ENCODE measurements at places on chromosomes 4 and X.

- no peak for DNase-seq
Measured at GRCh38 chrX:136525738-136526606, 6.0 kb upstream of the VGLL1 start.

GRCh38 chr4:80192937-80193336 lies 4.4 kb upstream of the PRDM8 start:
- no peak for DNase-seq

DNA sequence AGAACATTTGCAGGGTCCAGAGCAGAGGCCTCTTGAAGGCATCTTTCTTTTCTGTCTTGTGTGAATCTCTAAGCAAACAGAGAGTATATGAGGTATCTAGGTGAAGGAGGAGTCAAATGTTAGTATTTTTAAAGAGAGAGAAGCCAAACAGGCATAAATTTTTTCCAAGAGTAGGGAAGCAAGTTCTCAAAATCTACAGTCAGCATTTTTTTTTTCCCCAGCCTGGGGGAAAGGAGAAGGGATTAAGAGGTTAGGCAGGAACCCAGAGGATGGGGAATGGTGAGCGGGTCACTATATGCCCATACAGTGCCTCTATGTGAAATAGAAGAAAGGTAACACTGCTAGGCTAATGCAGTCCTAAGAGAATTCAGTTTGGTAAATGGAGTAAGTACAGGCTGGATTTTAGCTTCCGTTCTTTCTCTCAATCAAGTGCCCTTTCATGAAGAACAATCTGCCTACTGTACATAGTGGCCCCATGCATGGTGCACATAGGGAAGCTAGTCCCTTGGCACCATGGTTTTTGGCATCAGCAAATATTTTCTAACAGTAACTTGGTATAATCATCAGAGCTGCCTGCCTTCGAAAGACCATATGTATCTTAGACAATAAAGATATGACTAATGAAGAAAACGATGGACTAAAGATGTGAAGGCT lies 163.1 kb upstream of the MAB21L2 start:
- no peak for DNase-seq

GRCh38 chr4:7131498-7132031 lies 60.8 kb upstream of the SORCS2 start:
- no peak for DNase-seq

DNA sequence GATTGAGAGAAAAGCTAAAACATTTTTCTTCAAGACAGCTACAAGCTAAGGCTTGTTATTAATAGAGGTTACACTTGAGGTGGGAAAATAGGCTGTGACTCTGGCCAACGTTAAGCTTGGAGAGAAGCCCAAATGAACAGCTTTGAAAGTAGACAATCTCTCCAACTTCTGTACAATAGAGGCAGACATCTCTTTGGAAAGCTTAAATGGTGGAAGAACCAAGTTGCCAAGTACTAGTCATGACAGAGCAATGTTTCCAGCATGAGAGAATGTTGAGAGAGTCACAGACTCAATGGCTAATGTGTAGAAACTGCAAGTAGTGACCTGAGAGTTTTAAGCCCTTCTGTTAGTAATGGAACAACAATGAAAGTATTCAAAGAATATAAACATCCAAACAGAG lies 298.1 kb downstream of the INPP4B start:
- DNase-seq: no peak

DNA sequence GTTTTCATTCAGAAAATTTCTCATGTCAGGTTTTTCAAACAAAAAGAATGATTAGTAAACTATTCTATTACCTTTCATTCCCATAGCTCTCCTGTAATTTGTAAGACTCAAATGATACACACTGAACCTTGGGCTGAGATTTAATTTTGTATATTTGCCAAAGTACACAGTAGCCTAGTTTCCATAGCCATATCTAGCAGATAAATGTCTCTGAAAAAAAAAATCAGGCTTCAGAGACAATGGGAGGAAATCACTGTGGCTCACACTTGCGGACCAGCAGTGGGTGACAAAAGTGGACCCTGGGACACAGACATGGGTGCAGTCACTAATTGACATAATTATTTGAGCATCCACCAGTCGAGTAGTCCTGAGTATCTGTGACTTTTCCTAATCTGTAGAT lies 46.6 kb downstream of the MAOA start:
- DNase-seq: no peak

DNA sequence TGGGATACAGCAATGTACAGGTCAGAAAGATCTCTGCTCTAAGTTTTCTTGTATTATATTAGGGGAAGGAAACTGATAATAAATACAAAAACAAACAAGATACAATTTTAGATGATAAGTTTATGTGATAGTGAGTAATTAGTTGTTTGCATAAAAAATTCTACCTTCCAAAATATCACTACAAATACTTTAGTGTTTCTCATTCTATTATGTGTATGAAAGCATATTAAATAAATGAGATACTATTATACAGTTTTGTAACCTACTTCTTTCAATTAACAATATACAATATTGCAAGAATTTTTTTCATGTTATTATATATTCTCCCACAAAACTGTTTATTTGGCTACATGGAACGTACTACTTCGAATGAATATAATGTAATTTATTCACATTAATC lies 4.2 kb upstream of the FGF2 start:
- DNase-seq: no peak

DNA sequence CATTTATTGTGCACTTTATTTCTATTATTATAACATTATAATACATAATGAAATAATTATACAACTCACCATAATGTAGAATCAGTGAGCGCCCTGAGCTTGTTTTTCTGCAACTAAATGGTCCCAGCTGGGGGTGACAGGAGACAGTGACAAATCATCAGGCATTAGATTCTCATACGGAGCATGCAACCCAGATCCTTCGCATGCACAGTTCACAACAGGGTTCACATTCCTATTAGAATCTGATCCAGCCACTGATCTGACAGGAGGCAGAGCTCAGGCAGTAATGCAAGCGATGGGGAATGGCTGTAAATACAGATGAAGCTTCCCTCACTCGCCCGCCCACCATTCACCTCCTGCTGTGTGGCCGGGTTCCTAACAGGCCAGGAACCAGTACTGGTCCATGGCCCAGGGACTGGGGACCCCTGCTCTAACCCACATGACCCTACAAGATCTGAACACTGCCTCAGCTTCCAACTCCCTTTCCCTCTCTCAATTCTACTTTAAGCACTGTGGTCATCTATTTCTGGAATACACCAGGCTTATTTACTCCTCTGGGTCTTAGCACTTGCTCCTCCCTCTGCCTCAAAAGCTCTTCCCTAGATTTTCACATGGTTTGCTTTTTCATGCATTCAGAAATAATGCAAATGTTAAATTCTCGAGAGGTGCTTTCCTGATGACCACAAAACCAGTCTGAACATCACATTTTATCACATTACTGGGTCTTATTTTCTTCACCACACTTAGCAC lies 166.8 kb upstream of the HCCS start:
- DNase-seq: no peak

- DNase-seq: no peak
Measured at GRCh38 chrX:1398431-1399340, 6.8 kb upstream of the SLC25A6 start.

DNA sequence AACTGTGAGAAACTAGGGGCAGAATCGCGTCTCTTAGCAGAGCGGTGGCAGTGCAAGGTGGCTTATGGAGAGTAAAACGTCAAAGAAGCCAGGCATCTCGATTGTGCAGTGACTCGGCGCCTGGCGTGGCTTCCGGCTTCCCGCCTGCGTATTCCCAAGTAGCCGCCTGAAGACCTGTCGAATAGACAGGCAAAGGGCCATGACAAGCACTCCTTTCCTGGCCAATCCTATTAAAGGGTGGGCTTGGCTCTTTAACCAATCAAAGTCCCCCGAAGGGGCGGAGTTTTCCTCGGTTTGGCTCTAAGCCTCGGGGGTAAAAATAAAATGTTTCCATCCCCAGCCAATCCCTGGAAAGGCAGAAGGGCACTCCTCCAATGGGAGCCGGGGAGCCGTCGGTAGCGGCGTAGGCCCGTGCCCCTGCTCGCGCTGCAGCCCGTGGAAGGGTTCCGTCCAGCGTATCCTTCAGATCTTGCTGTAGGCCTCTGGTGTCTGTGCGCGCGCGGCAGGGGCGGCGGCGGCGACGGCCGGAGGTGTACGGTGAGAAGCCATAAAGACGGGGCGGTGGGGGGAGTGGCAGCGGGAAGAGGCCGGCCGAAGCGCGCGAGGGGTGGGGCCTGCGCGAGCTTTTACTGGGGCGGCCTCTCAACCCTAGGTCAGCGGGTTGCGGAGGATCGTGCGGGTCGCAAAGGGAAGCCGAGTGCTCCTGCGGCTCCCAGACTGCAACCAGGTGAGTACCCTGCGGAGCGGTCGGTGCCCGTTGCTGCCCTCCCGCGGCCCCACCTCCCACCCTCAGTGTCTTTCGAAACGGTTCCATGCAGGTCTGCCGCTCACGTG lies at the start of gene KANTR:
TSS of gene KANTR (plus strand) at position 395 of the 834 bp plus-strand sequence. CDS start 30,131 bp downstream, outside the sequence.
- DNase-seq: peak; percentile 88

DNA sequence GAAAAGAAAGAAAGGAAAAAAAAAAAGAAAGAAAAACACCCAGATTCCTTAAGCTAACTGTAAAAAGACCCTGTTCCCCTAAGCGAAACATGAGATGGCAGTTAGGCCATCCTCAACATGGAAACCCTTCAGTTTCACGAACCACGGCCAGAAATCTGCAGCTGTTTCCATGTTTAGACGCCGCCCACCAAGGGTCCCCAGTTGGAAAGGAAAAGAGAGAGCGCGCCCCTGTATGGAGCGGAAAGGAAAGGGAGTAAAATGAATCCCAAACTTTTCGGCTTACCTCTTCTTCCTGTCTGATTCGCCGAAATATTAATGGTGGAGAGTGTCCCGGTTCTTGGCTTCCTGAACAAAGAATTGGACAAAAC lies 38.3 kb downstream of the MGARP start:
- DNase-seq: no peak

- no peak for DNase-seq
Measured at GRCh38 chr4:188779581-188779980, 640.3 kb downstream of the TRIML1 start.

DNA sequence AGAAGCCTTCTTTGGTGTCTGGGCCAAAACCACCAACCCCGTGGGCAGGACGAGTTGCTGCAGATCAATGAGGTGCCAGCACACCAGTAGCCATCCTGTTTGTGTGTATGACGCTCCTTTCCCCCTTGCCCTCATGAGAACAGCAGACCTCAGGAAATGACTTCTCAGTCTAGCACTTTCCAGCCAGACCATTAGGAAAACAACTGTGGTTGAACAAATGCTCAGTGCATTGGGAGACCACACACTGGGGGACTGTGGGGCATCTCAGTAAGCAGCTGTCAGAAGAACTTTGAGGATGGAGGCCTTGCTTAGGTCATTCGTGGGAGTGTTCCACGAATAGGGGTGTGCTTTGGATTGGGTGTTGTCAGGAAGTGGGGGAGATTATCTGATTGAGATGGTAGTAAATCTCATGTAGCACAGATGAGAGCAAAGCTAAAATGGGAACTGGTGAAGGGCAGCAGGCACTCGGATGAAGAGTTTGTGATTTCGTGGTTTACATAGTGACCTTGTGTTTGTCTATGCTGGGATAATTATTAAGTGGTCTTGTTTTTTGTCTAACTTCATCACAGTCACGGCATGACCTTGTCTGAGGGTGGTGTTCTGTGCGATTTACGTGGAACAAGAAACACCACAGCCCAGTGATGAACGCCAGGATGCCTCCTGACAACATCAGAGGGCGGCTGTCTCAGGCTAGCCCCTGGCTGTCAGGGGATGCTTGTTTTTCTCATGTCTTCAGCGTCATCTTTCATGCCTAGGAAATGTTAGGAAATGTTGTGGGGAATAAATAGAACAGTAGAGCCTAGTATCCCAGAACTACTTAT lies 70.1 kb downstream of the USP46 start:
- DNase-seq: peak; percentile 1

DNA sequence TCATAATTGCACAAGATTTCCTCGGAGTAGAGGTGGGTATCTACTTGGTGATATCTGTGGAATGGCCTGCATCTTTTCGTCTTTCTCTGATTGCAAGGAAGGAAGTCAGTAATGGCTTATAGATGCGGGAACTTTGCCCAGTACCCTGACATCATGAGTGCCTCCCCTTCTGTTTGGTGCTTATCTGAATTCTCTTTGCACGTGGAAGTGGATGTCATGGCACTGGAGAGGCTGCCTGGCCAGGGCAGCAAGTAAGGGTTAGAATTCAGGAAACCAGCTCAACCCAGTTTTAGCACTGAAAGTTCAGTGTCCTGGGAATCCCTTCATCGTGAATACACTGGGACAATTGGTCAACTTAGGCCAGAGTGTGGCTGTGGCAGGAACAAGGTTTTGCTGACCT lies 83.5 kb upstream of the RAPGEF2 start:
- no peak for DNase-seq

- DNase-seq: no peak
Measured at GRCh38 chr4:112002248-112002661, 143.0 kb upstream of the FAM241A start.

DNA sequence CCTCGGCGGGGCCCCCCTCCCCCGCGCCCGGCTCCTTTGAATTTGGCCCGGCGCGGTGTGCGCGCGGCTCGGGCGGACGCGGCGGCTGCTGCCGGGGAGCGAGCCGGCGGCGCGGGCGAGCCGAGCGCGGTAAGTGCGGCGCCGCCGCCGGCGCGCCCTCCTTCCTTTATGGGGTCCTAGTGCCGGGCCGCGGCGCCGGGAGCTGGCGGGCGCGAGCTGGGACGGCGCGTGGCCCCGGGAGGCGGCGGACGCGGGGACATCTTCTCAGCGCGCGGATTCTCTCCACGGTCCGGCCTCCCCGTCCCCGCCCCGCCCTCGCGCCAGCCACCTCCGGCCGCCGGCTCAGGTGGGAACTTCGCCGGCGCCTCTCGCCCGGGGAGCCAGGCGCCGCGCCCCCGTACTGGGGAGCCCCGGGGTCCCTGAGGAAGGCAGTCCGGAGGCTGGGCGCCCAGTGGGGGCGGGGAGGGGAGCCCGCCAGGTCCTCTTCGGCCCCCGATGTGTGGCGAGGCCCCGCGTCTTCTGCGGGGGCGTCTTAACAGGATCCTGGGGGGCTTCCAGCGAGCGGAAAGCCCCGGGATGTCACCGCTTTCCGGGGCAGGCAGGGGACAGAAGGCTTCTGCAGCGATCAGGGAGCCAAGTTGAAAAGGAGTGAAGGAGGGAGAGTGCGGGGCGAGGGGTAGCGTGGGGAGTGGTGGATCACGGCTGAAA lies 98.4 kb upstream of the TENM3 start:
- no peak for DNase-seq

GRCh38 chrX:9141496-9141895 lies 107.6 kb upstream of the FAM9B start:
- no peak for DNase-seq

- DNase-seq: no peak
Measured at GRCh38 chrX:40445691-40446090, 135.1 kb upstream of the ATP6AP2 start.

DNA sequence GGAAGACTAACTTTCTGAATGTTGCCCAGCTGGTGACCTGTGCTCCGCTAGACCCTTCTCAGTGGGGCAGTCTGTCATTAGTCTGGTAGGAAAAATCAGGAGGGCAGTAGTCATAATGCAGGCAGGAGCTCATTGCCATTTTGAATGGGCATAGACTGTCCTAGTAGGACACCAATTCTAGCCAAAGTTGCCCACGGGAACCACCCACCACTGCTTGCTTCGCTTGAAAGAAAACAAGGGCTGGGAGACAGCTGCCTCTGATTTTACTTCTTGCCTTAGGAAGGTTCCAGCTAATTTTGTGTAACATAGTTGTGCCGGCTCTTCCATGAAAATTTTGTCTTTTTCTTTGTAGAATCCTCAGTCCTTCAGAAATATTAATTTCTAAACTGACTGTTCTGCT lies 23.3 kb downstream of the HOPX start:
- no peak for DNase-seq

All from activated CD4-positive, alpha-beta T cell treated with anti-CD3 and anti-CD28 coated beads, Interleukin-2, Interleukin-4, amounts not matched to agents 100 ng/mL and 50 ng/mL, durations not matched to agents 16 hours and 8 hours (primary cell).